ENCODE measurements at places on chromosomes 3 and 15. TPM values are rescaled to one million over a fixed set of nuclear protein-coding genes. Genes with fewer than 3 reads are reported as not detected.

Gene ADAMTSL3
- total RNA-seq, result 16.9 TPM

Gene AGTR1
- 39.6 TPM for total RNA-seq

Gene SLC22A13
- total RNA-seq, result 0.30 TPM

Gene PLD1
- 51.5 TPM for total RNA-seq

Gene CHRD
- total RNA-seq, result 31.3 TPM

Gene STAC
- 12.6 TPM for total RNA-seq

Gene SLC25A20
- total RNA-seq, result 14.8 TPM

Gene SPINK8
- not detected for total RNA-seq
